ENCODE measurements at places on chromosomes 11 and 22. TPM values are rescaled to one million over a fixed set of nuclear protein-coding genes. Genes with fewer than 3 reads are reported as not detected.

DNA sequence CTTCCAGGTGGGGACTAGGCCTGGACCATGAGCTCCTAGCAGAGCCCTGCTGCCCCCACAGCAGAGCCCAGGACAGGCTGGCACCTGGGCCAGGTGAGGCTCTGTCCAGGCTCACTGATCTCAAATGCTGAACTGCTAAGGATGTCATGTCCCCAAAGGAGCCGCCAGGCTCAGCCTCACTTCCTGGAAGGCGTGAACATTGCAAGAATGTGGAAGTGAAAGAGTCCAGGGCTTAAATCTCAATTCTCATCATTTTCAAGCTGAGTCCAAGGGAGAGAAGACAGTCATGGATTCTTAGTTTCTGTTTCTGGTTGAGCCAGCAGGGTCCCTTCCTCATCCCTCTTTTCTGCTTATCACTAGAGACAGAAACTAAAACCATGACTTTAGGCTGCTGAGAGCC lies 5.0 kb downstream of the ASCL2 start:
- DNase-seq, result no peak

DNA sequence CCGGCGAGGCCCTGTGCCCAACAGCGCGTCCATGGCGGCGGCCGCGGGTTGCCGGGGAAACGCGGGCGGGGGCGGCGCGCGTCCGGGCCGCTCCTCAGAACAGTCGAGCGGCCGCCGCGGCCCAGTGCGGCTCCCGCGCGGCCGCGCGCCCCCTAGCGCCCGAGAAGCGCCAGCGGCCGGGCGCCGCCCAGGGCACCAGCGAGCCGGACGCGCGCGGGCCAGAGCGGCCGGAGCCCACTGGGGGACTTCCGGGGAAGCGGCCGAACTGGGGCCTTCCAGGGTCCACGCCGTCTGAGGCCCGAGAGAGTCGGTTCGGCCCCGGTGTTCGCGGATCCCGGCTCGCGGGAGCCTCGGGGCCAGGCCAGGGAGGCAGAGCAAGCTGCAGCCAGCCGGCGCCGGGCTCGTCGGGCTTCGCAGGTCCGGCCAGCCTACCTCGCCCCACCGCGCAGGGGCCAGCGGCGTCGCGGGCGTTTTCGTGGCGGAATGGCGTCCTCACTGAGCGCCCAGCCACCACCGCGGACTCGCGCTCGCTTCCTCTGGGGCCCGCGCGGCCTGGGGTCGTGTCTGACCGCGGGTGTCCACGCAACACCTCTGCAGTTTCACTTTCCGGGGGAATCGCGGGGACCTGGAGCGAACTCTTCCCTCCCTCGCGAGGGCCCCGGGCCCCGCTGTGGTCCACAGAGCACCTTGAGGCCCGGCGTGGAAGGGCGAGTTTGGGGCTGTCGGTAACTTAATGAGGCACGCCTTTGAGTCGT lies at the start of gene DENND6B:
TSS of gene DENND6B (minus strand) at position 57 of the 755 bp plus-strand sequence. CDS start at position 33, 24 bp downstream.
- DNase-seq, result no peak

The ABCC8 gene
- total RNA-seq, result not detected

The CCDC116 gene
- not detected for total RNA-seq

The CCDC188 gene
- 0.55 TPM for total RNA-seq

The MAPK12 gene
- total RNA-seq, result 27.3 TPM

The SYT8 gene
- not detected for total RNA-seq

DNA sequence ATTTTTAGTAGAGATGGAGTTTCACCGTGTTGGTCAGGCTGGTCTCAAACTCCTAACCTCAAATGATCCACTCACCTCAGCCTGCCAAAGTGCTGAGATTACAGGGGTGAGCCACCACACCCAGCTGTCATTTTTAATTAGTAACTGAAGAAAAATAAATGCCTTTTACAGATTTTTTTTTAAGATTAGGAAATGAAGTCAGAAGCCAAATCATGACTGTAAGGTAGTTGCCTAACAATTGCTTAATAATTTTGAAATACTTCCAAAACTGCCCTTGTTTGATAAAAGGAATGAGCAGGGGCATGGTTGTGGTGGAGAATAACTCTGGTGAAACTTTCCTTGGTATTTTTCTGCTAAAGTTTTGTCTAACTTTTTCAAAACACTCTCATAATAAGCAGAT lies 98.9 kb upstream of the SLC5A12 start:
- no peak for DNase-seq

DNA sequence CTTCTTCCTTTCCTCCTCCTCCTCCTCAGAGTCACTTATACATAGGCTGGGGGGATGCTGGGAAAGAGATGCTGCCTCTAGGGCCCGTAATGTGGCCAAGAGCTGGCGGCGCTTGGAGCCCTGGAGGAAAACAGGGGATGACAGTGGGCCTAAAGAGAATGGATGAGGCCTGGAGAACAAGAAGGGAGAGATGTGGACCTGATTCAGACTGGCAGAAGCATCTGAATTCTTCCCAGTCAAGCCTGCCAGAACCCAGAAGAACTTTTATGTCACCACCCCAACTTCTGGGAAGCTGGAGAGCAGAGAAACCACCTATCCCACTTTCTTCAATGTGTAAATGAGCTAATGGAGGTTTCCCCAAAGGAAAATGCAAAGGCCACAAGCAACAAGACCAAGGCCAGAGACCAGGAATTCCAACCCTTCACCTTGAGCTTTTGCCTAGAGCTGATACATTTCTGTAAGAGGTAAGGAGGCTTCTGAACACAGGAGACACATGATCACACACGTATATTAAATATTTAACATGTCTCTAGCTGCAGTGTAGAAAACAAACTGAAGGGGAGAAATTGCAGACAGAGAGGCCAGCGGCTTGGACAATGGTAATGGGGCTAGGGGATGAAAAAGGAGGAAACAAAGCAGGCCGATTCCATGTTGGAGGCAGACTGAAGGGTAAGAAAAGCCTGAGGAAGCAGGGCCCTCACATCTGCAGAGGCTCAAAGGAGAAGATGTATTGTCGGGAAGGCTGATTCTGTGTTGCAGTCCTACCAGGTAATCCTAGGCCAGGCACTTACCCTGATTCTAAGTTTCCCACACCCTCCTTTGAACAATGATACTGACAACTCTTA lies 1.1 kb downstream of the RRP8 start:
- no peak for DNase-seq

DNA sequence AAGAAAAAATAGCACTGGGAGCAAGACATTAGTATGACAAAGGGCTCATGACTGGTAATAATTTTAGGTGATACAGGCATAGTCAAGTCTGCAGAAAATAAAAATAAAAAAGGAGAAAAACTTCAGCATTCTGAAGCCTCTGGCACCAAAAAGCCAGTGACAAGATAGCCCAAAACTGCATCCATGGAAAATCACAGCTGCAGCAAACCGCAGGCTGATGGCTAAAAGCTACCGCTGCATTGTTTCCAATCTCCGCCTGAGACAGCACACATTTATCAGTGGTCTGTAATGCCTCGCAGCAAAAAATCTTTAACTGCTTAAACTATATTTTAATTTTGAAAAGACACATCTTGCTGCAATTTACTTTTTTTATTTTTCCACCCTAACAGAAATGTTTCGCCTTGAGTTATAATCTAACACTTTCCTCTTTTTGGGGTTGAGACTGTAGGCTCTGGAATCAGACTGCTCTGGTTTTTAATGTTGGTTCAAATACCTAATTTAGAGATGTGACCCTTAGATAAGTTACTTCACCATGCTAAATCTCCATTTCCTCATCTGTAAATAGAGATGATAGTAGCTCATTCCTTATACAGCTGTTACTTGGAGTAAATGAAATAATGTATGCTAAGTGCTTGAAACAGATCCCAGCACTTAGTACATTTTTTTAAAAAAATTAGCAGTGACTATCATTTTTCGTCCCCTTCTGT lies 42.0 kb upstream of the FIBIN start:
- no peak for DNase-seq

DNA sequence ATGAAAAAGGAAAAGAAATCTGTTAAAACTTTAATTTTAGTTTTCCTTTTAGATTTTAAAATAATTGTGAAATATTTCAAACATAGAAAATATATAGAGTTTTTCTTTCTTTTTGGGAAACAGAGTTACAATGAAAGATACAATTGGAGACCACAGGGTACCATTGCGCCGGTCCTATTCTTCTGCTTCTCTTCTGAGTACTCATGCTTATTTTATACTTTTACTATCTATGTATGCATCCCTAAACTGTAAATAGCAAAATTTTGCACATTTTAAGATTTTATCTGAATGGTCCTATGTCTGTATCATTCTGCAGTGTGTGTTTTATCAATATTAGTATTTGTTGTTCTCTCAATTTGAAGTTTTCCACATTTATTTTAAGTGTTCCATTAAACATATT lies 65.0 kb downstream of the EHF start:
- DNase-seq, result no peak

DNA sequence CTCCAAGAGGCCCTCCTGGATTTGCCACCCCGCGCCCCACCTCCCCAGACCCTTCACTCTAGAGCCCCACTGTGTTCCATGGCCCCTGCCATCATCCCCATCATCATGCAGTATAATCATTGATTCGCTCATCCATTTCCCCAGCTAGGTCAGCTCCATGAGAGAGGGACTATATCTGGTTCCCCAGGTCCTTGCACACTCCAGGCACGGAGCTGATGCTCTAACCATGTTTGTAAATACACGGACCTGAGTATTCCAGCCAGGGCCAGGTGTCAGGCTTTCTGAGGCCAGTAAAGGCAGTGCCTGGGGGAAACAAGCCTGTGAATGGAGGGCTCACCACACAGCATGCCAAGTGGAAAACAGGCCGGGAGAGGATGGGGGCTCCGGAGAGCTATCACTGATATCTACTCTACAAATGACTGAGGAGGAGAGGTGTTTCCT lies 27.1 kb upstream of the OAF start:
- DNase-seq, result no peak

The RAB39A gene
- 1.3 TPM for total RNA-seq

The RFPL2 gene
- not detected for total RNA-seq

DNA sequence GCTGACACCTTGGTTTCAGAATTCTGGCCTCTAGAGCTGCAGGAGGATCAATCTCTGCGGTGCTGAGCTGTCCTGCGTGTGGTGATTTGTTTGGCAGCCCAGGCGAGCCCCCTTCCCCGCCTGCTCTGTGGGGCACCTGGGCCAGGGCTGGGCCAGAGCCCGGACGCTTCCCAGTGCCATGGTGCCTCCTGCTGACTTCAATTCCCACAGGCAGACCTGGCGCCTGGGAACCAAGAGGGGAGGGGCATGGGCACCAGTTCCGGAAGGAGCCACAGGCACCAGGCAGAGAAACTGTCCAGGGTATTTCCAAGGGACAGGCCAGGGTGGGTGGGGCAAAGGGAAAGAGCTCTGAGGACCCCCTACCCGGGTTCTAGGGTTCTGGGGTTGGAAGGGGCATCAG lies 197.8 kb downstream of the CTTN start:
- no peak for DNase-seq

- no peak for DNase-seq
Measured at GRCh38 chr11:27349919-27350318, 13.1 kb downstream of the CCDC34 start.

The SYT7 gene
- total RNA-seq, result 15.9 TPM

DNA sequence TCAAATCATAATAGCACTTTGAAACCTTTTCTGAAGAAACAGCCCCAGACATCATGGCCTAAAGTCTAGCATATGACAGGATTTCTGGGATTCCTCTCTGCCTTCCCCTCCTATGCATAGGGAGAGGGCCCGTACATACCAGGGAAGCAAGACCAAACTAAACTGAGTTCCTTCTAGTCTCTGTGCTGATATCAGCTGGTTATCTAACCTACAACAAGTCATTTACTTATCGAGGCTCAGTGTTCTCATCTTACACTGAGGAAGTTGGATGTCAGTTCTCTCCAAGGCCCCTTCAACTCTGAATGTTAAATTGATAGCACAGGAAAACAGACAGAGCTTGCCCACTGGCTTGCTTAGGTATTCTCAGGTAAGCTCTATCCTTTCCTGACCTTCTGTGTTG lies 17.0 kb upstream of the GRIK4 start:
- DNase-seq, result no peak

- DNase-seq, result no peak
Measured at GRCh38 chr11:6319704-6320410, 444 bp downstream of the CAVIN3 start.

DNA sequence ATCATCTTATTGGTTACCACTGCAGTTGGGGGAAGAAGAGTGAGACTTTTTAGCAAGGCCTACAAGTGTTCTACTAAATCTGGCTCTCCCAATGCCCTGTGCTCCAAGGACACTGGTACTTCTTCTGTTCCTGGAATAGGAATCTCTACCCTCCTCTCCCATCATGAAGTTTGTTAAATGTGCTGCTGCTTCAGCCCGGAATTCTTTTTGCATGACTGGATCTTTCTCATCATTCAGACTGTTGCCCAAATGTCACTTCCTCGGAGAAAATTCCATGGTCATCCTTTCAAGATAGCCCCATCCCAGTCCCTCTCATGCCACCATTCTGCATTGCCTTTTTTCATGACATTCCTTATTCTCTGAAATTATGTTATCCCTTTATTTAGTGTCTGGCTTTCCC lies 400.8 kb downstream of the SOX6 start:
- DNase-seq, result no peak

DNA sequence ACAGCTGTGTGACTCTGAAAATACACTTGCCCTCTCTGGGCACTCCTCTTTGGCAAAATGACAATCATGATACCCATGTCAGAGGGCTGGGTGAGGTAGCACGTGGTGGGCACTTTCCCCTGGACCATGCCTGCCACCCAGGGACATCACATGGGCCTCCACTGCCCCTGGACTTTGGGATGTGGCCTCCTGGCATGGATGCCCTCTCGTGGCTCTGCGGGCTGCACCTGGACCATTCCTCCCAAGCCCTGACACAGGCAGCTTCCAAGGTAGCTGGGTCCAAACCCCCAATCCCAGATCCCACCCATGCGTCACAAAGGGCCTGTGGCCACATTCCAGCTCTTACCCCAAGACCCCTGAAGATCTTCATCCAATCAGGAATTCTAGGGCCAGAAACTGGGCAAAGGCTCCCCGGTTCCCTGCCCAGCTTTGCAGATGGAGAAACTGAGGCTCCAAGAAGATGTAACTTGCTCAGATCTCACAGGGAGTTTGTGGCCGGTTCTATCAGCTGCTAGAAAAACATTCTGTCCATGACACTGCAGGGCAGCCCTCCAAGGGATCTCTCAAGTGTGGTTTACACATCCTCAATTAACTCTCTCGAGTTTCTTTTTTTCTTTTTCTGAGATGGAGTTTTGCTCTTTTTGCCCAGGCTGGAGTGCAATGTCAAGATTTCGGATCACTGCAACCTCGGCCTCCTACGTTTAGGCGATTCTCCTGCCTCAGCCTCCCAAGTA lies 35.4 kb upstream of the CYB5R3 start:
- no peak for DNase-seq

The NLRP14 gene
- not detected for total RNA-seq

The SIK2 gene
- total RNA-seq, result 10.1 TPM

- no peak for DNase-seq
Measured at GRCh38 chr11:100003985-100004384, 683.1 kb upstream of the ARHGAP42 start.

GRCh38 chr11:106389101-106389500 lies 311.6 kb downstream of the AASDHPPT start:
- DNase-seq, result peak; percentile 65

The KRTAP5-2 gene
- total RNA-seq, result not detected

The SERPING1 gene
- total RNA-seq, result 18.2 TPM

- DNase-seq, result no peak
Measured at GRCh38 chr11:38315151-38315550, 1717.1 kb upstream of the RAG2 start.

- DNase-seq, result no peak
Measured at GRCh38 chr22:42714768-42715390, 5.8 kb downstream of the A4GALT start.
